ENCODE measurements at places on chromosomes 4 and X.

DNA sequence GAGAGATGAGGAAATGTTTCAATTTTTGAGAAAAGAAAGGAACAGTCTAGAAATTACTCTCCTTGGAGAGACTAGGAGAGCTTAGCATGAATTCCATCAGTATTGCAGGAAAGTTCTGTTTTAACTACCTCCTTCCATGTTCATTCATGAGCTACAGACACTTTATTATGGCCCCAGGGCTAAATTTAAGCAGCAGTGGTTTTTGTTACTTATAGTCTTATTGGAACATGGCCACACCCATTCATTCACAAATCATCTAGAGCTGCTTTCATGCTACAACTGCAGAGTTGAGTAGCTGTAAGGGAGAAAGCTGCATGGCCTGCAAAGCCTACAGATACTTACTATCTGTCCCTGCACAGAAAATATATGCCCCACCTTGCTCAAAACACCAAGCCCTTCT, 81.7 kb downstream of the SHISA3 start:
- DNase-seq, result no peak

GRCh38 chr4:1568855-1569460, 115.2 kb downstream of the FAM53A start:
- DNase-seq, result no peak

DNA sequence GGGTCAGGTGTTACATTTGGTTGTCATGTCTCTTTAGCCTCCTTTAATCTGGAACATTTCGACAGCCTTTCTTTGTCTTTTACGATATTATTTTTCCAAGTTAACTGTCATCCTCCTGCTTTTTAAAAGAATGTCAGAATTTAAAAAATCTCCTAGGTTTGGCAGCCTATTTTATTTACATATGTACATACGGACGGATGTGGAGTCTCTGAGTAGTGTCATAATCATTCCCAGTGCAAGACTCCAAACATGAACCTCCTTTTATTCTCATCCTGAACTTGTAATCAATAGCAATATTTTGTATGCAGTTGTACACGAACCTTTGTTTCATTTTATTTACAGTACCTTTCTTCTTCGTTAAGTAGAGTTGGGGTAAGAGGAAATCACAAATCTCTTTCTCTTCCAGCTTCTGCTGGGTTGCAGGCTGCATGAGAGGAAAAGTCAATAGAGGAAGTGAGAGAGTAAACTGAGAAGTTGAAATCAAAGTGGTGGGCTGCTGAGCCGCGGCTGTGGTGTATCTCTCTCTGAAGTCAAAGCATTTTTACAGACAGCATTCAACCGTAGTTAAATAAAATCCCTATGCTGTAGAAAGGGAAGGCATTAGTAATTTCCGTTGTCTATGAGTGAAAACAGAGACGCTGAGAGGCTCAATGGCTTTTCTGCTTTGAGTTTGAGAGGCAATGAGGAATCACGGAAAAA, 53.9 kb upstream of the RPS6KA3 start:
- no peak for DNase-seq

GRCh38 chr4:38949411-38950051, 81.9 kb downstream of the FAM114A1 start:
- no peak for DNase-seq

GRCh38 chrX:52983321-52984000, 25.1 kb upstream of the FAM156A start:
- no peak for DNase-seq

DNA sequence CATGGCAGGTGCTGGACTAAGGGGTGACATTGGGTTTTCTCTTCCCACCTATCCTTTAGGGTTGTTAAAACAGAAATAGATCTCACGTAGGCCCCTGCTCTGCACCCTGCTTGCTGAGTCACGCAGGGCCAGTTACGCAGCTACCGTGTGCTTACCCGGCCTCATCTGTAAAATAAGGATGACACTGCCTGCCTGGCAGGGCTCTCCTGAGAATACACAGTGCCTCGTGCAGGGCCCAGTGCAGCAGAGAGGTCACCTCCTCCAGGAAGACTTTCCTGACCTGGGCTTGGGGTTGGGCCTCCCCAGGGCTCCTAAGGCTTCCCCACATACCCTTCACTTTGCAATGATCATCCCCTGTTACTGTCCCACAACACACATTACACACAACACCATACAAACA, 33.6 kb upstream of the JAKMIP1 start:
- no peak for DNase-seq

DNA sequence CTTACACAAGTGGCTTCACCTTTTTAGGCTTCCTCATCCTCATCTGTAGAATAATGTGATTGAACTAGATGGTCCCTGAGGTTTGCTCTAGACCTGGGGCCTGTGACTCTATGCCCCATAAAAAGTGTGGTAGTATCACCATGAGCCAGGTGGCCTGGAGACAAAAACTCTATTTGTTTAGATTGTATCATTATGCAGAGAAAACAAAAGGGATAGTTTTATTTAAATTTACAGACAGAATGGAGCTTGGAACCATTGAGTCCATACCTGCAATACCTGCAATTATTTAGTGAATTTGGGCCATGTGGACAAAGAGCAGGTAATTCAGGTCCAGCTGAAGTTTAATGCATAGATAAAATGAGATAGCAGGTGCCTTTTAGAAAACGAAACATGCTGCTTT, 139.5 kb upstream of the RPL34 start:
- no peak for DNase-seq

DNA sequence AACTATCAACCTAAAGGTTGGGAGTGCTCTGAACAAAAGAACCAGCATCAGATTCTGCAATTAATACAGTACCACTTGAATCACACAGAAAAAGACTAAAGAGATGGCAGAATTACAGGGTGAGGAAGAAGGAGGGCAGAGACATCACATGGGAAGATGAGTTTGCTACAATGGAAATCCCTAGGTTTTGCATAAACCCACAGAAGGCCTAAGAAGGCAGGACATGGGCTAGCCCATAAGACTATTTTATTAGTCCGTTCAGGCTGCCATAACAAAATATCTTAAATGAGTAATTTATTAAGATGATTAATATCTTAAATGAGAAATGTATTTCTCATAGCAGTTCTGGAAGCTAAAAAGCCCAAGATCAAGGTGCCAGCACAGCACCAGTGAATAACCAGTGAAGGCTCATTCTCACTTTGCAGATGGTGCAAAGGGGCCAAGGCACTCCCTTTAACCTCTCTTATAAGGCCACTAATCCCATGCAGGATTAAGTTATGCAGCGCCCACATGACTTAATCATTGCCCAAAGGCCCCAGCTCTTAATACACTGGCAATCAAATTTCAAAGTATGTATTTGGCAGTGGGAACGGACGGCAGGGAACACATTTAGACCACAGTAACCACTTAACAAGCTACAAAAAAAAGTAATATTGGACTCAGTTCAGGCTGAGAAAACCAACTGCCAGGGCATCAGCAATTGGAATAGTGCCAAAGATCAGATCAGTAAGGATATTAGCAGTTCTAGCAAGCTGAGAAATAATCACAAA, 47.6 kb upstream of the NEUROG2 start:
- no peak for DNase-seq

GRCh38 chr4:53790286-53790685, 199.0 kb upstream of the LNX1 start:
- no peak for DNase-seq

GRCh38 chrX:110941906-110942305, 146.3 kb upstream of the CHRDL1 start:
- no peak for DNase-seq

- DNase-seq, result no peak
These were observed 134.2 kb downstream of the GALNTL6 start for GRCh38 chr4:171947400-171947799.

DNA sequence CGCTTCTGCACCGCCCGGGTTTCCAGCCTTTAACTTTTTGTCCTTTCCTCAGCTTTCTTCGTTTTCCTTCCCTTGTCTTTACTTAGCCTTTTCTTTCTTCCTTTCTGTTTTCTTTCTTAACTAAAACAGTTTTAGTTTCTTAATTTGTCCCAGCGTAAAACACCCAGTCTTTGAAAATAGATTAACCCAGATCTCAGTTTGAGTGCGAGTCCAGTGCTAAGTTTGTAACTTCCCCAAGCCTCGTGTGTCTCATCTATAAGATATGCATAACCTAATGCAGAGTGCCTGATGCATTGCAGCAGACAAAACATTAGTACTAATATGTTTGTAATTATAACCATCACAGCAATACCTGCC, 460 bp upstream of the GEMIN8 start:
- DNase-seq, result no peak

DNA sequence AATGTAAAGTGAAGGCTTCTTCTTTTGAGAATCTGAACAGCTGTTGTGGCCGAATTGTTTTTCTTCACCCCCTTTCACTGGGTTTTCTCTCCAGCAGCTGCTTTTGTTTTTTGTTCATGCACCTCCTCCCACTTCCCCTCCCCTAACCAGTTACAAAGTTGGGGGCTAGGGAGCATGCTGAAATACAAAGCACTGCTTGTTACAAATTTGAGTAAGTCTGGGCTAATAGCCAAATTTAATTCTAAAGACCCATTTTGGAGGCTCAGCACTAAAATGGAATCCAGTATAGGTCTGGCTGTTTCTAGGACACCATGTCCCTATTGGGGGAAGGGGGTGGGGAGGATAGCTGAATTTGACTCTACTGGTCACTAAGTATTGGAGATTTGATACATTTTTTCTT, 89.2 kb upstream of the GPM6B start:
- DNase-seq, result no peak

- no peak for DNase-seq
These were observed 16.6 kb downstream of the RPS4X start for GRCh38 chrX:72260448-72260847.

Data from fibroblast of skin of left quadriceps (primary cell).